ENCODE measurements at places on chromosomes 7 and 10. TPM values are rescaled to one million over a fixed set of nuclear protein-coding genes. Genes with fewer than 3 reads are reported as not detected.

The SNX10 gene
- 0.58 TPM for total RNA-seq

DNA sequence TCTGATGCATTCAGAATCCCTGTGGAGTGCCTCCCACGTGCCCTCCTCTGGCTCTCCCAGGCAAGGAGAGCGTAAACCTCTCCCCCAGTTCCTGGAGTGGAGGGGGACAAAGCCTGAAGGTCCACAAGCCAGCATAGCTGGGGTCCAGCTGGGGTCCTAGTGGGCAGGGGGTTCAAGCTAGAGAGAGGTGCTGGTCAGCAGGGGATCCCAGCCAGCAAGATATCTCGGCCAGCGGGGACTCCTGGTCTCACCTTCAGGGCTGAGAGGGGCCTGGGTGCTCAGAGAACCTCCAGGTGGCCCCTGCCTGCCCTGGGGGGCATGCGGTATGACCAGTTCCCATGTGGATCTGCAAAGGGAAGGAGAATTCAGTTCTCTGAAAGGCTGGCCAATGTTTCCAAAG is 413.7 kb downstream of the TCERG1L start:
- DNase-seq: no peak

DNA sequence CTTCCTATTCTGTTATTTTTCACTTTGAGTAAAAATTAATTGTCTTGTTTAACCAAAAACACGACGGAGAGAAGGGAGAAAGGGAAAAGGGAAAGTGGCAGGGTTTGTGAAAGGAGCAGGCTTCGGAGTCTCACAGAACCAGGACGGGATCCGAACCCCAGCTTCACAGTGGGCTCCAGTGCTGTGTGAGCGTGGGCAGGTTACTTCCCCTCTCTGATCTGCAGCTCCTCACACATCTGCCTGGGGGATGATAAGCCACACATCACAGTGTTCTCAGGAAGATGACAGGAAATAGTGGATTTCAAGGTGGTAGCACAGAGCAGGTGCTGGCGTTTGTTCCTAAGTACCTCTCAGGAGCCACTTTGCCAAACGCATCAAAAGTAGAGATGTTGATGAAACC is 94.2 kb upstream of the GPR26 start:
- DNase-seq: no peak

- DNase-seq: no peak
These were observed 765.1 kb downstream of the SUGCT start for GRCh38 chr7:40899636-40900507.

- DNase-seq: no peak
These were observed 177.2 kb downstream of the CTNNA3 start for GRCh38 chr10:67518756-67519155.

Data from stomach (tissue), 19 donors.